ENCODE measurements at places on chromosomes 7 and 10.
A peak's percentile ranks its signal among the peaks of the same experiment; 100 is the strongest.

GRCh38 chr10:69215405-69216171, 4.5 kb upstream of the HKDC1 start:
- DNase-seq, result no peak
- H3K4me3 ChIP-seq, result no peak overlapping the region
- no peaks in the 10 kb centered on the region for H3K36me3 ChIP-seq
- H3K27me3 ChIP-seq, result no peaks in the 10 kb centered on the region
- no peak overlapping the region for H3K27ac ChIP-seq
- H3K4me1 ChIP-seq, result no peaks in the 10 kb centered on the region

- no peak overlapping the region for H3K4me3 ChIP-seq
- DNase-seq, result peak; percentile 88
- no peaks in the 10 kb centered on the region for H3K4me1 ChIP-seq
- H3K36me3 ChIP-seq, result no peaks in the 10 kb centered on the region
These were observed 84.0 kb downstream of the GSAP start for GRCh38 chr7:77331938-77332695.

- no peaks in the 10 kb centered on the region for H3K36me3 ChIP-seq
- H3K4me3 ChIP-seq, result no peak overlapping the region
- H3K27me3 ChIP-seq, result no peaks in the 10 kb centered on the region
These were observed 98.0 kb upstream of the GLCCI1 start for GRCh38 chr7:7870555-7870954.

GRCh38 chr10:22640359-22640758, 74.0 kb downstream of the PIP4K2A start:
- H3K4me1 ChIP-seq, result peaks cover 5% of the 10 kb centered on the region
- DNase-seq, result no peak
- no peaks in the 10 kb centered on the region for H3K27me3 ChIP-seq
- H3K36me3 ChIP-seq, result no peaks in the 10 kb centered on the region
- no peak overlapping the region for H3K27ac ChIP-seq

- no peaks in the 10 kb centered on the region for H3K4me1 ChIP-seq
- H3K4me3 ChIP-seq, result no peak overlapping the region
- H3K27me3 ChIP-seq, result no peaks in the 10 kb centered on the region
- no peak overlapping the region for H3K27ac ChIP-seq
These were observed 54.9 kb downstream of the ATXN7L1 start for GRCh38 chr7:105821527-105821926.

- H3K27ac ChIP-seq, result no peak overlapping the region
- H3K27me3 ChIP-seq, result no peaks in the 10 kb centered on the region
- H3K4me1 ChIP-seq, result peaks cover 4% of the 10 kb centered on the region
- no peaks in the 10 kb centered on the region for H3K36me3 ChIP-seq
- DNase-seq, result no peak
These were observed 36.0 kb downstream of the NUDT1 start for GRCh38 chr7:2278026-2278425.

Data from mesendoderm (in vitro differentiated cells).